Urinary bladder (tissue), 4 donors: ENCODE measurements at places on chromosomes 6 and 20. TPM values are rescaled to one million over a fixed set of nuclear protein-coding genes. Genes with fewer than 3 reads are reported as not detected.
A peak's percentile ranks its signal among the peaks of the same experiment; 100 is the strongest.

Gene ZSCAN26
- polyA plus RNA-seq = 15.5 TPM

Gene CD109
- 7.0 TPM for polyA plus RNA-seq

Gene TOP1
- polyA plus RNA-seq = 26.9 TPM

Gene KCNK15
- 0.67 TPM for polyA plus RNA-seq

Gene MUCL3
- polyA plus RNA-seq = not detected

Gene HLA-DMA
- polyA plus RNA-seq = 30.4 TPM

Gene C20orf144
- polyA plus RNA-seq = 0.03 TPM

Gene HDGFL1
- polyA plus RNA-seq = not detected

- no peak for DNase-seq
Observed at GRCh38 chr6:152087701-152088100, 280.2 kb downstream of the ESR1 start.

DNA sequence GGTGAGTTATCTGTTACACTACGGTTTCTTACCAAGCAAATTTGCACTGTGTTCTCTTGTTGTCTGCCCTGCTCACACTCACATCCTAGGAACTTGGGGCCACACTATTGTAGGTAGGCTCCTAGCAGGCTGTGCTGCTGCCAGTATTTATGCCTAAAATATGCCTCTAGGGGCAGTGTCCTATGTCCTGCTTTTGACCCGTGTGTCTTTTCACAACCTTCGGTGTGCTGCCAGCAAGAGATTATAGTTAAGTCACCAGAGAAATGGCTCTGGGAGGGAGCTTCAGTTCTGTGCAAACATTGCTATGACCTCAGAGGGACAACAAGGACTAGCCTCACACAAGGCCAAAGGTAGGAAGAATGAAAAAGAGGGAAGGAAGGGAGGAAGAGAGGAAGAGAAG lies 8.9 kb upstream of the TAAR5 start:
- no peak for DNase-seq

GRCh38 chr20:49747707-49748524 lies 34.2 kb upstream of the B4GALT5 start:
- DNase-seq = no peak

DNA sequence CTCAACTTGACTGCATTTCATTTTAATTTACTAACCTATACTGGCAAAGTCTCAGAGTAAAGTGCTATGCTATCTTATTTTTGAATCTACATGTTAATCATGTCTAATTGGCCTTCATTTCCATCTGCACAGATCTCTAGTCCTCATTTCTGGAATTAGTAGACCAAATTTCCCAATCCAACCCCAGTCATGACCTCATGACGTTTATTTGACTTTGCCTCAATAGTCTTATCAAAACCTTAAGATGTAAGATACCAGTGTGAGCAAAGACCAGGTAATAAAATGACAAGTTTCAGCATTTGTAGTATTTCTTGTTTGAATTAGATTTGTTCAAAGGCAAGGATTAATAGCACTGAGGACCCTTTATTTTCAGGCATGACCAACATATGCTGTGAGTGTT lies 43.3 kb upstream of the MYB start:
- no peak for DNase-seq

DNA sequence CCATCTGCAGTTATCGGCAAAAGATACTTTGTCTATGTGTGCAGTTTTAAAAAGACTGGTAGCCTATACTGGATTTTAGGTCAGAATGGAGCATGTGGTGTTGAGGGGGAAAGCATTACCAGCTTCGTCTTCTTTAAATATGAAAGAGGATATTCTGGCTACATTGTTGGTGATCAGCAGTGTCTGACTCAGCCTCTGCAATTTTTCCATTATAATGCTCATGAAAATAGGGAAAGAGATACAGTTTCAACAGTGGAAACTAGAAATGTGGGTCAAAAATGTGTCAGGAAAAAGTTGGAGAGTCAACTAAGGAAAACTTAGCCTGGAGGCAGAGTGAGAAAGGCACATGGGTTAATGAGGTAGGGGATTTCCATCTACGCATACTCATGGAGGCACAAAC lies 45.2 kb downstream of the HDGFL1 start:
- DNase-seq = no peak

- no peak for DNase-seq
Observed at GRCh38 chr6:138726066-138726756, 47.4 kb upstream of the CCDC28A start.

- peak; percentile 33 for DNase-seq
Observed at GRCh38 chr6:4253604-4254231, 118.3 kb upstream of the ECI2 start.

GRCh38 chr6:104306211-104306610 lies 553.5 kb downstream of the HACE1 start:
- DNase-seq = no peak

DNA sequence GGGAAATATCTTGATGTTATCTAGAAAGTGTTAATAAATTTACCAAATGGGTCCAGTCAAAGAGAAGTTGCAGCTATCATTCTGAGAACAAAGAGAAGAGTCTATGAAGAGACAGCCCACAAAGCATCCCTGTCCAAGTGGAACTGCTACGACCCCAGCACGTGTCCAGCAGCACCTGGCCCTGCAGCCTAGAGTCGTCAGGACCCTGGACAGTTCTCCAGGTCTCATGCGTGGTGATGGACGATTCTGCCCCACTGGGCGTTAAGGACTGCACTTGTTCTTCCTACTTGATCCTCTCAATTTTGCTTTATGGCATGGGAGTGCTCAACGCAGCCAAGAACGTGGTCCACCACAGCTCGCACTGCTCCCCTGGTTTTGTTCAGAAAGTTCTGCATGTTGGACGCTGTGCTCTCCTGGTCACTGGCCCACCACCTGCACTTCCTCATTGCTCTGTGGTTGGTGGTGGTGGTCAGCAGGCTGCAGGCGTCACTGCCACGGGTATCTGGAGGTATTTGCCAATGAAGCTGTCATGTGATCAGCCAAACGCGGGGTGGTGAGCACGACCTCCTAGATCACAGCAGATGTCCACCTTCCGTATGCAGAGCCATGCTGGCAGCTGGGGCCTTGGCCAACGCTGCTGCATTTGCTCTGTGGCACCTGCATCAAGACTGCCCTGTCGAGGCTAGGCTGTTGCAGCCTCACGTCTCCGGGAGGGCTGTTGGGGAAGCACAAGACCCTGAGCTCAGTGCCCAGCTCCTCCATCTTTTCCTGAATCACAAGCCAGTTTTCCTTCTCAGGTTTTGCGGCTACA lies 356.4 kb downstream of the CDH4 start:
- no peak for DNase-seq

GRCh38 chr6:132017942-132018341 lies 66.8 kb upstream of the CCN2 start:
- no peak for DNase-seq

DNA sequence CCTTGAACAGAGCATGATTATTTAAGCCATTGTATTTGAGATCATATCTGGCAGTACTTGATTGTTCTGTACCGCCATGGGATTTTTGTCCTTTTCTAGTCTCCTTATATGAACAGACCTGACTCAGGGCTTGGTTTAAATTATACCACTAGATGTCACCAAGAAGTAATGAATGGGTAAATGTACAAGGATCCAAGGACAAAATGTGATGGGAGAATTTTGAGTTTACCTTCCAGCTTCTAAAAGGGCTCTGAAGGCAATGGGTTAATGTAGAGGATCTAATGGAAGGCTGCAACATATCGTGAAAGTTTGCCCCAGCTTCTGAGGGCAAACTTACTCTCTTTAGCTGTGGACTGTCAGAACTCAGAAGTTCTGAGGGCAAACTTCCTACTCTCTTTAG lies 12.0 kb downstream of the RNF8 start:
- no peak for DNase-seq

- DNase-seq = no peak
Observed at GRCh38 chr6:43723737-43724295, 36.2 kb upstream of the MRPS18A start.

DNA sequence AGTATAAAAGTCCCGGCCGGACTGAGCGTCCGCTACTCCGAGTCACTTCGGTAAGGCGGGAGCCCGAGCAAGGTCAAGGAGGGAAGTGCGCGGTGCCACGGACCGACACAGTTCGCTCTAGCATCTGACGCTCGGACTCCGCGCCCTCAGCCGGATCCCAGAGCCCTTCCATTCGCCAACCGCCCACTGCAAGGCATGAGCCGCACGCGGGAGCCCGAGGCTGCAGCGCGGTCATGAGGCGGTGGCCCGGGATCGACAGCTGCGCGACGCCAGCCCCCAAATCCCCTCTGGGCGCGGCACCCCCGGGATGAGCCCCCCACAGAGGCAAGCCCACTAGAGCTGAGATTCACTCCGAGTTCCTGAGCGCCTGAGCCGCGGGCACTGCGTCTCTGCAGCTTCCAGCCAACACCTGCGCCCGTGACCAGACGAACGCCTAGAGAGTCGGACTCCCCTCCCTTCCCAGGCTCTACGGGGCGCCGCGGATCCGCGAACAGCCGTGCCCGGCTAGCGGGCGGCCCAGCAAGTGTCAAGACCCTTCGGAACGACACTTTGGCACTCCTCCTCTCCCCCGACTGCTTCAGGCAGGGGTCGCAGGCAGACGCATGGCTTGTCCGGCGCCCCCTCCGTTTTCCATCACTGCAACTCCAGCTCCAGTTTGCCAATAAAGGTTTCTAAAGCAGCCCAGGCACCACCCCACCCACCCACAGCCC lies 725 bp upstream of the ISM1 start:
- no peak for DNase-seq

GRCh38 chr6:166784691-166785090 lies 157.6 kb upstream of the RPS6KA2 start:
- no peak for DNase-seq

DNA sequence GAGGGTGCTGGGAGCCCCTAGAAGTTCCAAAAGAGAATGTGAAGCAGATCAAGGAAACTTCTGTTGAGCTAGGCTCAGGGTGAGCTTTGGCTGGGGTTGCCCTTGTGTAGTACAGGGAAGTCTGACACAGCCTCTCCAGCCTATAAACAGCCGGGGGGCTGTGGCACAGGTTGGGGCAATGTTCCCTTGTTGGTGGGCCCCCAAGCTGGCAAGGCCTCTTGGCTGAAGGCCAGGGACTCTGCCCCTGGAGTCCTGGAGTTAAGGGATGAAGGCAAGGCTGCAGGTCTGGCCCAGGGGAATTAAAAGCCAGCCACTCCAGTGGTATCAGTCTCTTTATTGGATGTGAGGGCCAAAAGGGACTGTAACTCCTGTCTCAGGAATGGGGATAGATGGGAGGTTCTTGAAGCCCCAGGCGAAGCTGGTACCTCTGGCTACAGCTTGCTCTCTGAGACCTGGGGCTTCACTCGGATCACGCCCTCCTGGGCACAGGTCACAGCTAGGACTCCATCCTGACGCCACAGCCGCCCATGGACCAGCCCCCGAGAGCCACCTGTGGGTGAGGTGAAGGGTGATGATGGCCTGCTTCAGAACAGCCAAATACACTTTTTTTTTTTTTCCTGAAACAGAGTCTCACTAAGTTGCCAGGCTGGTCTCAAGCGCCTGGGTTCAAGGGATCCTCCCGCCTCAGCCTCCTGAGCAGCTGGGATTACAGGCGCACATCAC lies 8.0 kb downstream of the SNX21 start:
- no peak for DNase-seq

- DNase-seq = no peak
Observed at GRCh38 chr20:6680441-6680840, 87.0 kb upstream of the BMP2 start.

GRCh38 chr6:34447910-34448309 lies 18.0 kb upstream of the PACSIN1 start:
- DNase-seq = no peak

DNA sequence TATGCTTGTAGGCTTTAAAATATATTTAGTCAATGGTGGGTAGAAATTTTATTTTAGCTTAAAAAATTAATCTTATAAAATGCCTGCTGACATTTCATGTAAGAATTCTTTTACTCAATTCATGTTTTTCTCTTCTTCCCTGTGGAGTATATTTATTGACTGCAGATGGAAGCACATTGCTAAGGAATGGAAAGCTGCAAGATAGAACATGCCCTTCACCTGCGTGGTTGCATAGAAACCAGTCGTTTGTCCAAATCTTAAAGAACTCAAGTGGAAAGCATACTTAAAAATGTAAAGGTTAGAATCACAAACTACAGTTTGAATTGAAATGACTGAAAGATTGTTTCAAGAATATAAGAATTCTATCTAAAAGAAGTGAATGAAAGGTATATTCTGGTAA lies 30.7 kb downstream of the C6orf163 start:
- no peak for DNase-seq

DNA sequence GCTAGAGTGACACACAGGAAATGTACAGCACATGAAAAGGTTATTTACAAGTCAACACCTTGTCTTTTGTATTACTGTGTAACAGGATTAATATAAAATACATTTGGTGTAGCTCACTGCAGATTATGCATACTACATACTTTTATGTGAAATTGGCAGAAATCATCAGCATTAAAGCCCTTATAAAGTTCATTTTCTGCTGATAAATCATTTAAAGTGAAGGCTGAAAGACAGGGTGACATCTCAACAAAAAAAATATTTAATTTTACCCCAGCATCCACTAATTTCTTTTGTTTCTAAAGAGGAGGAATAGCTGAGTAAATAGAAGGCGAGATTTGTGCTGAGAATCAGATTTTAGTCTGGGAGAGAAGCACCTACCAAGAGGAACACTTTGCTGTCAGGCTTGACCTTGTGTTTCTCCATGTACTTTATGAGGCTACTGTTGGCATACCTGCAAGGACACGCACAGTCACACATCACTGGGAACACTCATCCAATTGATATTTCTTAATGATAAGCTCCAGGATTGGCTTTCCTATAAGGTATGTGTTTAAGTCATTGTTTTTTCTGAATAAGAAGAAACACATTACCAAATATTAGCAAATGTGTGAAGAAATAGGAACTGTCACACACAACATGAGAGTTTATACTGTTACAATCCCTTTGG lies 146.6 kb upstream of the SLC22A16 start:
- DNase-seq = no peak

GRCh38 chr6:130381459-130382380 lies 15.9 kb downstream of the TMEM200A start:
- no peak for DNase-seq

DNA sequence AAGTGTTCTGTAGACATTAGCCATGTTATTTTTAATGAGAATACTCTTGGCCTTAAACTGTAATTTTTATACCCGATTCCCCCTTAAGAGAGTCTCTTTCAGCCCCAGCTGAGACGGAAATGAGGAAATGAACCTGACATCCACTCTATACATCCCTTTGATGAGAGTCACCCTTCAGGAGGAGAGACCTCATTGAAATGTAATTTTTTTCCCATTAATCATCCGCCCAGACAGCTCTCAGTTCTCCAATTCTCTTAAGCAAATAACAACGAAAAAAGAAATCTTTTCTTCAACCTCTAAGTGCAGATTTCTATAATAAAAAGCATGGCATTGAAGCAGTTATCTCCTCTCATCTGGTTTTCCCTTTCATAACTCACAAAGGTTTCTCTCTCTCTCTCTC lies 243.8 kb upstream of the PMEPA1 start:
- no peak for DNase-seq

- DNase-seq = no peak
Observed at GRCh38 chr6:45757443-45758130, 258.1 kb downstream of the CLIC5 start.

GRCh38 chr20:34954904-34955230 lies 739 bp downstream of the GSS start:
- no peak for DNase-seq
